Astrocyte (in vitro differentiated cells and primary cell): ENCODE measurements at places on chromosomes 12 and 14. TPM values are rescaled to one million over a fixed set of nuclear protein-coding genes. Genes with fewer than 3 reads are reported as not detected.

Gene CLEC1B
- total RNA-seq, result not detected in 2 replicates

DNA sequence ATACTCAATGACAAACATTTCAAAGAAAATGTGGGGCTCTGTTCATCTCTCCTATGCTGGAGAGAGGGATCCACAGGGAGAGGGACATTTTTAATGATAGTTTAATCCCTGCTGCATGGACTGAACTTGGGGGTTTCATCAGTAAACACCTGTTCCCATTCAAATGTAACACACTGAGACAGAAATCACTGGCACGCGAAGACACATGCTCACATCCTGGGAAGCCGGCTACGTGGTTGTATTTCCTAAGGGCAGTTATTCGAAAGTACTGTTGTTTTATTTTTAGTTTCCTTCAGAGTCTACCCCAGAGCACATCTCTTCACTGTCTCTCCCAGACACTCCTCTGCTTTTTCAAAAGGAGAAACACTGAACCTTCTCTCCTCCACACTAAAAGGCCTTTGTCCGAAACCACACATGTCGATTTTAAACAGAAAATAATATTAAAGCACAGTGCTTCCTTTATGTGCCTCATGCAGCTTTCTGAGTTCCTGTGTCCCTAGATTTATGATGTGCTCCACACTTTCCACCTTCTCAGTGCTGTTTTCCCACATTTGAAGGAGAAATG is 52.8 kb downstream of the PTHLH start:
- no peaks in the 10 kb centered on the region for H3K36me3 ChIP-seq
- no peak for DNase-seq
- H3K4me1 ChIP-seq, result no peaks in the 10 kb centered on the region
- no peak overlapping the region for H3K27ac ChIP-seq

DNA sequence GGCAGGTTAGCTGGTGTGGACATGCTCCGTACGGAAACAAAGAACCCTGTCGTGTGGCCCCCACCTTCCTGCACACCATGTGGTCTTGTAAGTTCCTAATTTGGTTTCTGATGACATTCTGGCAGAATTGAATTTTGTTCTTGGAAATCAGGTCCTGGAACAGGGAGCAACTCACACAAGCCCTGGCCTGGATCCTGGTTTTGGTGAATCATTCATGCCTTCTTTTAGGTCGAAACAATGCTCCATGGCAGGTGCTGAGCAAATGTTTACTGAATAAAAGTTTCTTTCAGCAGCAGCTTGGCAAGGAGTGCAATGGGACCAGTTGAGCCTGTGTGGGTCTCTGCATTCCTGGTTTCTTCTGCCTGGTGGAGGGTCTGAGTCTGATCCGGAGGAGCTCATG is 978.4 kb downstream of the BCL11B start:
- peak overlapping the region; percentile 24 for H3K4me3 ChIP-seq
- H3K36me3 ChIP-seq, result no peaks in the 10 kb centered on the region
- H3K4me1 ChIP-seq, result peaks cover 20% of the 10 kb centered on the region
- no peaks in the 10 kb centered on the region for H3K27me3 ChIP-seq

DNA sequence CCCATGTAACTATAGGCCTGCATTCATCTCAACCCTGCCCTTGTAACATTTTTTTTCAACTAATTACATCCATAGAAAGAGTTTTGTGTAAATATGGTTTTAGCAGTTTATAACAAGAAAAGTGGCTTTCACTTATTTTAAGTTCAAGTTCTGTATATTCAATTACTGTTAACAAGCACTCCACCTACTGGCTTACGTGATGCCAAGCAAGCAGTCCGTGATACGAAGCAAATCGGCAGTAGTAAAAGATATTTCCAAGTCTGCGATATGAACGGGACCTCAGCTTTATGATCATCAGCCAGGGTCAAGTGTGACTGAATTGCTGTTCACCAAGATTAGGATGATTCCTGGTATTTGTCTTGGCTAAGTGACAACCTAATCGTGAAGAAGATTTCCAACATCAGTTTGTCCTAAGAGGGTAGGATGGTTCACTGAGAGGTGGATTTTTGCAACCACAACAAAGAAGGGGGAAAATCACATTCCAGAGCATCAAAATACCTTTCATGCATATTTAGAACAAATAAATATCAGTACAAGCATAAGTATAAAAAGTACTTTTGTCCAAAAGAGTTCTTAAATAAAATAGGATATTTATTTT is 456.2 kb downstream of the FOXG1 start:
- peak; percentile 47 for DNase-seq
- H3K4me1 ChIP-seq, result no peaks in the 10 kb centered on the region
- H3K36me3 ChIP-seq, result no peaks in the 10 kb centered on the region
- no peak overlapping the region for H3K27ac ChIP-seq
- H3K4me3 ChIP-seq, result no peak overlapping the region
- no peaks in the 10 kb centered on the region for H3K27me3 ChIP-seq

GRCh38 chr12:129304529-129304928 is 451.3 kb downstream of the GLT1D1 start:
- no peaks in the 10 kb centered on the region for H3K4me1 ChIP-seq
- no peak overlapping the region for H3K4me3 ChIP-seq
- DNase-seq, result no peak
- H3K27ac ChIP-seq, result no peak overlapping the region
- no peaks in the 10 kb centered on the region for H3K36me3 ChIP-seq
- no peaks in the 10 kb centered on the region for H3K27me3 ChIP-seq

Gene FSCB
- not detected in 2 replicates for total RNA-seq

GRCh38 chr12:93727195-93727811 is 50.1 kb downstream of the CRADD start:
- H3K36me3 ChIP-seq, result no peaks in the 10 kb centered on the region
- H3K4me3 ChIP-seq, result no peak overlapping the region
- DNase-seq, result no peak
- H3K27ac ChIP-seq, result no peak overlapping the region

Gene HOXC6
- total RNA-seq, result not detected in 2 replicates

Gene R3HDM2
- total RNA-seq, result 18.8 and 19.2 TPM in 2 replicates

Gene ABHD12B
- total RNA-seq, result not detected in 2 replicates

GRCh38 chr14:89862856-89863255 is 91.7 kb downstream of the EFCAB11 start:
- no peak overlapping the region for H3K4me3 ChIP-seq
- H3K27ac ChIP-seq, result no peak overlapping the region
- no peaks in the 10 kb centered on the region for H3K36me3 ChIP-seq
- no peak for DNase-seq

Gene KLRF1
- not detected in 2 replicates for total RNA-seq

GRCh38 chr14:33931461-33931860 is 19.4 kb downstream of the EGLN3 start:
- DNase-seq, result no peak
- no peaks in the 10 kb centered on the region for H3K36me3 ChIP-seq
- H3K4me1 ChIP-seq, result no peaks in the 10 kb centered on the region
- H3K27ac ChIP-seq, result no peak overlapping the region

- peaks cover 15% of the 10 kb centered on the region for H3K4me1 ChIP-seq
- peak; percentile 32 for DNase-seq
- H3K36me3 ChIP-seq, result no peaks in the 10 kb centered on the region
- no peak overlapping the region for H3K27ac ChIP-seq
- H3K4me3 ChIP-seq, result no peak overlapping the region
Observed at GRCh38 chr14:101123618-101124510, 220.3 kb upstream of the RTL1 start.

DNA sequence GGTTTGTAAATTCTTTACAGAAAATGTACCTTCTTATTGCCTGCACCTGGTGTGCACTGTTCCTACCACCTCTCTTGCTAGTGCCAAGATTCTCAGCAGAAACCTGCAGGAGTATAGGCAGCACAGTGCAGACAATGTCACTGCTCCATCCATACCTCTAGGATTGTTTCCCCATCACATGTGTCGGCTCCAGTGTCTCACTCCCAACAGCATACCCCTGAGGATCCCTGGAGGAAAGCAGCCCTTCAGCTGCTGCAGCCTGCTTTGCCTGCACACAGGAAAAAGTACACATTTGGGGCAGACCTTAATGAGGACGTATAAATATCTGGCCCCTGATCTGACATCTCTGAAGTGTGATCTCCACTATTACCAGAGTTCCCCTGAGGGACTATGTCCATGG is 235.5 kb downstream of the MDGA2 start:
- H3K36me3 ChIP-seq, result no peaks in the 10 kb centered on the region
- no peak overlapping the region for H3K4me3 ChIP-seq
- no peak for DNase-seq
- no peak overlapping the region for H3K27ac ChIP-seq

GRCh38 chr12:120940799-120941198 is 36.6 kb upstream of the SPPL3 start:
- H3K4me3 ChIP-seq, result no peak overlapping the region
- no peaks in the 10 kb centered on the region for H3K4me1 ChIP-seq
- DNase-seq, result peak; percentile 16
- H3K27me3 ChIP-seq, result peaks cover 8% of the 10 kb centered on the region
- H3K27ac ChIP-seq, result no peak overlapping the region

Gene KRT78
- total RNA-seq, result not detected in 2 replicates

- no peaks in the 10 kb centered on the region for H3K4me1 ChIP-seq
- no peak for DNase-seq
- no peak overlapping the region for H3K4me3 ChIP-seq
- no peaks in the 10 kb centered on the region for H3K27me3 ChIP-seq
- no peaks in the 10 kb centered on the region for H3K36me3 ChIP-seq
- no peak overlapping the region for H3K27ac ChIP-seq
Observed at GRCh38 chr14:34174973-34175372, 224.1 kb upstream of the EGLN3 start.

Gene GALNT6
- total RNA-seq, result 9.9 and 13.8 TPM in 2 replicates
